ENCODE measurements at places on chromosomes 5 and 9.

DNA sequence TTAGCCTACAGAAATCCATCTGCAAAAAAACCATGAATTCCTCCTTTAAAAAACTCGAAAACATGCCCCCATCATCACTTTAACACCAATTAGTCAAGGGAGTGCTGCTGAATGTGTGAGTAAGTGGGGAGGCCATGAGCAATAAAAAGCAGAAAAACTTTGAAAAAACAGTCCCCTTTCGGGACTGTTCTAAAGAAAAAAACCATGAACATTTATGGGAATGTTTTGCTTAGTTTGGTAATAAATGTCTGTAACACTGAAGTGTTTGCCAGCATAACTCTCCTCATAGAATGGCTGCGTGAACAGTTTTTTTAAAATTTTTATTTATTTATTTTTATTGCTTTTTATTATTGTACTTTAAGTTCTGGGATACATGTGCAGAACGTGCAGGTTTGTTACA lies 99.4 kb upstream of the TARS1 start:
- no peak for DNase-seq

DNA sequence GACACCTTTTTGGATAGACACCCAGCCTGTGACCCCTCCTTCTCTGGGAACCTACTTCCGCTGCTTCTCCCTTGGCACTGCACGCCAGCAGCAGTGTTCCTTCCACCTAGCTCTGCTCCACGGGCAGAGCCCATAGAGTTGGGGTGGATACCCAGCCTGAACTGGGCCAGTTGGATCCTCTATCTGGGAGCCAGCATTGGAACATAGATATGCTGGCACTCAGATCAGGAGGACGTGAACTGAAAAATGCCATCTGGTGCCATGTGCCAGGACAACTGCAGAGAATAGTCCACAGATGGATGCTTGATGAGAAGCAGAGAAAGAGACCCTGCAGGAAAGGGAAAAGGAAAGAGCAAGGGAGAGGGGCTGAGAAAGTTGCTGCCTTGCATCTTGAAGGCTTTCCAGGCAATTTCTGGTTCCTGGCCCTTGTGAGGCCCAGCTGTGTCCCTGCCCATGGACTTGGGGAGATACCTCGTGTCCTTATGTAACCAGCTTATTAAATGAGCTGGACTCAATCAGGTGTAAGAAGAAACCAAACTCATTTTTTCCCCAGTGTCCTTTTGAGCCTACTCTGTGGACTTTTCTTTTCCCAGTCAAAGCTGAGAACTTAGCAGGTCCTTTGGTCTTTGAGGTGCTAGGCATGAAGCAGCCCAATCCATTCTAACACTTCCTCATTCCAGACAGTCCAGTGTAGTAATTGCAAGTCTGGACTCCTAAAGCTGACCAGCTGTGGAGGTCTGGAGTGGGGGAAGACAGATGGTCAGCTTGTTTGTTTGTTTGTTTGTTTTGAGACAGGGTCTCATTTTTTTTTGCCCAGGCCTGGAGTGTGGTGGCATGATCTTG lies 39.1 kb downstream of the ANGPTL2 start:
- no peak for DNase-seq

- no peak for DNase-seq
Observed at GRCh38 chr9:138072161-138072842, 194.7 kb downstream of the CACNA1B start.

DNA sequence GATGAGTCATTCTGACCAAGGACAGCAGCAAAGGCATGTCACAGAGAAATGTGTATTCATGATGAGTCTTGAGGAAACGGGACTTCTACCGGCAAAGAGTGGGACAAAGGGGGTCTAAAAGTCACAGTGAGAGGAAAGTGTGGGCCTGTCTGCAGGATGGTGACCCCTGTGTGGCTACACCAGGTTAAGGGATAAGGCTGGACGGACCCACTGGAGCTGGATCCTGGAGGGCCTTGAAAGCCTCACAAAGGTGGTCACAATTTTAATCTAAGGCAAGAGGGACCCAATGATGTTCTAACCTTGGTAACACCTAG lies 176.5 kb downstream of the CDK5RAP2 start:
- no peak for DNase-seq

DNA sequence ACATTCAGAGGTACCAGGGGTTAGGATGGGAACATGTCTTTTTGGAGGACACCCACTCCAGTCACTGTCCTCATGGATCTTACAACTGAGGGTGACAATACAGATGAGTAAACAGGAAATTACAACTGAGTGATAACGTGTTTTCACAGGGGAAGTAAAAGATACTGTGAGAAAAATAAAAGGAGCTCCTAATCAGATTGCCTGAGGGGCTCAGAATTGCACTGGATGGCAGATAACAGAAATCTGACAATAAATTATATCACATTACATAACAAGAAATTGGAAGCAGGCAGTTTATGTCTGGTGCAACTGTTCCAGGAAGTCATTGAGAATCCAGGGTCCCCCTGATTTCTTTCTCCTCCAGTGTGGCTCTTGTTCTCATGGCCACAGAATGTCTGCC lies 40.1 kb upstream of the PCSK1 start:
- DNase-seq: no peak

GRCh38 chr9:93801120-93801519 lies 154.0 kb downstream of the BARX1 start:
- DNase-seq: no peak

- no peak for DNase-seq
Observed at GRCh38 chr5:158845941-158846340, 253.8 kb downstream of the EBF1 start.

DNA sequence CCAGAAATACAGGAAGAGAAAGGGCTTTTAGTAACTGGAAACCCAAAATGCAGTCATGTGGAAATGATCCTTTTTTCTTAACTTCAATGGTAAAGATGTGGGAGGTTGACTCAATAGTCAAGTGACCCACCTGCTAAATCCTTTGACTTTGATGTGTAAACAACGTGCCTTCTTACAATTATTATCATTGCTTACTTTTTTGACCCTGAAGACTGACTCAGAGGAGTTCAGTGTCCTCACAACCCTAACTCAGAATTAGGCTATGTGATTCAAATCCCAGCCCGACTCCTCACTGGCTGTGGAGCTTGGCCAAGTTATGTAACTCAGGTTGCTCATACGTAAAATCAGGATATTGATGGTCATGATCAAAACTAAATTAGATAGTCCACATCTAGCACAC lies 27.9 kb downstream of the ANXA1 start:
- no peak for DNase-seq
